Daoy (cell line): ENCODE measurements at places on chromosomes 2 and 18.

GRCh38 chr2:4791488-4791887, 900.7 kb upstream of the SOX11 start:
- DNase-seq, result no peak

DNA sequence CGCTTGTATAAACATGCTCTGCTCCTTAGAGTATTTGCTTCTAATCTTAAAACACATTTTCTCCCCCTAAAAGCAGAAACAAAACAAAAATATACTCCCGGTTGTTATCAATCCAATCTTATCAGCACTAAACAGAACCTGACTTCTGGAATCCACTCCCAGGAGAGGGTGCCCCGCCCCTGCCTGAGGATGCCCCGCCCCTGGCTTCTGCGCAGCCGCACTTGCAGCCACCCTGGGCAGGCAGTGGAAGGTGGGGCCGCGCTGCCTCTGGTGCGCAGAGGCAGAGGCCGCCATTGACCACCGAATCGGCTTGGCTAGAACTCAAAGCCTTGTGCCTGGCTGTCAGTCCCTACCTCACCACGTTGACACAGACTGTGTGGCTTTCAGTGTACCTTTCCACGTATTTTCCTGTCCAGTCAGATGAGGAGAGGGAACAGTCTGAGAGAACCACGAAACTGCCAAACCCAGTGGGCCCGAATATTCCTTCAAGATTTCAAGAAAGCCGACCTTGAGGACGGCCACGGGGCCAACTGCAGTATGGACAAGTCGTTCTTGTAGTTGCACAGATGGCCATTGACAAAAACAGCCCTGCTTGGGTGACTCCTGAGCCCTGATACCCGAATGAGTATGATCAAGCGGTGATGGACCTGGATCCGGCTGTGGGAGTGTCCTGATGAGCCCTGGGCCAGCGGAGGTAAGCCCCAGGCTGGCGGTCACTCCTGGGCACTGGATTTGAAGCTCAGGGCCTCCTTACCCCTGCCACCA, 46.2 kb upstream of the ARHGAP28 start:
- DNase-seq, result no peak

DNA sequence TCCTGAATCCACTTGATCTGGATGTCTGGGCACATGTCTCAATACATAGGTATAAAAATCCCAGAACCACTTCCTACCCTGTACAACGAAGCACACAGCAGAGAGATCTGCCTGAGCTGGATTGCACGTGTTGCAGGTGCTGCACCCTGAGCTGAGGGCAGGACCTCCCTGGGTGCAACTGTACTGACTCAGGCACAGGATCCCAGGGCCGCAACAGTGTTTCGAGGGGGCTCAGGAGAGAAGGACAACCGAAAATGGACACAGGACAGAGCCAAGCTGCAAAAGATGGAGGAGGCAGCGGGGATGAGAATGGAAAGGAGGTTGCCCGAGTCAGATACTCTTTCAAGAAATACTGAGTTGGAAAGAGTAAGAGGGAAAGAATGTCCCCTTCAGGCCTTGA, 354.1 kb downstream of the EIPR1 start:
- no peak for DNase-seq

DNA sequence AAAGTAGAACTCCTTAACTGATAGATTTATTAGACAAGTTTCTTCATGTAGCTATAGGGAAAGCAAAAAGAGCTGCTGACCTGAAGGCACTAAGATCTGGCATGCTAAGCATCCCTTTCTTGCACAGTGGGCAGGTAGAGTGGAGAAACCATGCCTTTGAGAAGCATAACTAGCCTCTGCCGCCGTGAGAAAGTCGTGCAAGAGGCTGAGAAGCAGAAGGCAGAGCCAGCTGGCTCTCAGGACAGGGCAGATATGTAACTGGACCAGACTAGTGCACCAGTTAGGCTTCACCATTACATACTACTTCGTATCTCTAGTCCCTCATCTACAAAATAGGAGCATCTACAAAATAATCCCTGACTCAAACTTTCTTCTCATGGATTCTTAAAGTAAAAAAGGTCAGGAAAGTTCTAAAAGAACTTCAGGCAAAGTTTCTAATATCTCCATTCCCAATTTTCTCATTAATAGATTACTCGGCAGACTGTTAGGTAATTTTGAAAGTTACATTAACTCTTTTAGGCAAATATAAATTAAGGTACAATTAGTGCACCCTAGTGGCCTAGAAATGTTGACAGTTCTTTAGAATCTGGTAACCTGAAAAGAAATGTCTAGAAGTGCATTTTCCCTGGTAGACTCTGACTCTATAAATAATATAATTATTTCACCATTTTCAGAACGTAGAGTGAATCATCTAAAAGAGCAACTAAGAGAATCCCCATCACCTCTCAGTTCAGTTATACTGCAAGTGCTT, 10.3 kb downstream of the ERBB4 start:
- DNase-seq, result no peak

- DNase-seq, result no peak
These were observed 99.6 kb upstream of the MBOAT2 start for GRCh38 chr2:9102861-9103662.
